ENCODE measurements at places on chromosomes 2 and 18. TPM values are rescaled to one million over a fixed set of nuclear protein-coding genes. Genes with fewer than 3 reads are reported as not detected.

GRCh38 chr2:14583802-14584201 is 48.7 kb upstream of the LRATD1 start:
- no peak for DNase-seq

DNA sequence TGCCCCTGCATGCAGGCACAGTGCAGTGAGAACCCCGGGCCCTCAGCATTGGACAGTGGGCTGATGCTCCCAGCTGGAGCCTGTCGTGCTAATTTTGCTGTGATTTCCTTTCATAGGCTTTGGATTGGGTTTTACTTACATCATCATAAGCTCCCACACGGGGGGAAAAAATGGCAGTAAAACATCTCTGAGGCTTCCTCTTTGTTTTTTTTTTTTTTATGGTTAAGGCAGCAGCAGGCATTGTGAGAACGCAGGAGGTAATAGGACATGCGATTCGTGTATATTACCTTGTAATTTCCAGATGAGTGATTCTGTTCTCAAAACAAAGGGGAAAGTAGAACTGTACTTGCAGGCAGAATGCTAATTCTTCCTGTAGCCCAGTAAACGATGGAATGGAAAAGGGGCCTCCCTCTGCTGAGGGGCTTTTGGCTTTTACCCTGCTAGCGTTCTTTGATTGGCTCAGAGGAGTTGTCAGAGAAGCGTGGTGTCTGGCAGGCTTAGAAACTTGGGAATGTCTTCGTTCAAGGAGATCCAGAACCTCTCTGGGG is 89.7 kb downstream of the NPAS2 start:
- peak; percentile 82 for DNase-seq

EMX1 gene
- total RNA-seq: 0.28 TPM

FAM228B gene
- 54.5 TPM for total RNA-seq

Measured in spinal cord (tissue), 10 donors.